ENCODE measurements at places on chromosomes 7 and 10. TPM values are rescaled to one million over a fixed set of nuclear protein-coding genes. Genes with fewer than 3 reads are reported as not detected.

CFAP70 gene
- 1.8 TPM for polyA plus RNA-seq

NKX2-3 gene
- polyA plus RNA-seq: 0.90 TPM

EXOSC1 gene
- polyA plus RNA-seq: 25.5 TPM

HOXA7 gene
- polyA plus RNA-seq: 10.8 TPM

ZWINT gene
- 6.0 TPM for polyA plus RNA-seq

AS3MT gene
- 17.0 TPM for polyA plus RNA-seq

IRF5 gene
- polyA plus RNA-seq: 3.7 TPM

URGCP gene
- polyA plus RNA-seq: 21.6 TPM

MEPCE gene
- 33.4 TPM for polyA plus RNA-seq

AEBP1 gene
- 65.6 TPM for polyA plus RNA-seq

EXOC4 gene
- polyA plus RNA-seq: 22.3 TPM

CPA4 gene
- 0.67 TPM for polyA plus RNA-seq

WNT2 gene
- polyA plus RNA-seq: 0.13 TPM

TAS2R16 gene
- not detected for polyA plus RNA-seq

Measured in adipose tissue (tissue), 3 donors.